Activated T-cell treated with anti-CD3 and anti-CD28 coated beads for 48 hours (primary cell): ENCODE measurements at places on chromosomes 7 and 10.

DNA sequence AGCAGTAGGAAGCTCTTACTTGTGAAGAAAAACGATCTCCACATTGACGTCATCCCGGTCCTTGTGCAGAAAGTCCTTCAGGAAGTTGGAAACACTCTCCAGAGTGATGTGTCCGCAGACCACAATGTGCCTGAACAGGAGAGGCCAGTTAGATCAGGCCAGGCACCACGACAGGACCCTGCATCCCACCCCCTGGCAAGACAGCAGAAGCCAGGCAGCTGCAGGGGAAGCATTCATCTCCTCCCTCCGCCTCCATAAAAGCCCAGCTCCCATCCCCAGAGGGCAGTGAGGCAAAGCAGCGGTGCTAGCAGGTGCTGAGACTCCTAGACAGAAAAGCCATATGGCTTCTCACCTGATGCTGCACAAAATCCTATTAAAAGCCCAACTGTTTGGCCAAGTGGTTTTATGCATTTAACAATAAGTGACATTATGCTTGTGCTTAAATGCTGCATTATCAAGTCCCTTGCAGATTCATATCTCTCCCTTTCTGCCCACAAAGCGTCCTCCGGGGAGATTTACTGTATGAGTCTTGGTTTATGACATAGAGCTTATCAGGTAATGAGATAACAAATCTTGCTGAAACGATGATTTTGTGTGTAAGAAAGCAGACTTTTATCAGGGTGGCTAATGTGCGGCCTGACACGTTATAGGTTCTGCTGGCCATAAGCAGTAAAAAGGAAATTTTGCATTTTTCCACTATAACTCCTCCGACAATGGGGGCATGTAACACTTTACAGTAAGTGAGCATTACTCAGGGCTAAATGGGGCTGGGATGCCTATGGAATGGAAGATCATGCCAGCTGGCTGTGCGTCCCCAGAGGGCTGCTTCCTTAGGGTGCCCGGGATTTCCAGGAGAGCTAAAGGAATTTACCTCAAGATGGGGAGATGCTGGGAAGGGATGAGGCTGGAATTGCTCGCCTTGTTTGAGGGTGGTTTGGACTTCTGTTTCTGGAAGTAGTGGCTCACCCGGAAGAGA, 546.9 kb downstream of the KCNMA1 start:
- no peak for DNase-seq

- DNase-seq: no peak
Observed at GRCh38 chr7:122965306-122965705, 30.2 kb downstream of the TAS2R16 start.

- no peak for DNase-seq
Observed at GRCh38 chr7:108614896-108615295, 45.2 kb downstream of the DNAJB9 start.

DNA sequence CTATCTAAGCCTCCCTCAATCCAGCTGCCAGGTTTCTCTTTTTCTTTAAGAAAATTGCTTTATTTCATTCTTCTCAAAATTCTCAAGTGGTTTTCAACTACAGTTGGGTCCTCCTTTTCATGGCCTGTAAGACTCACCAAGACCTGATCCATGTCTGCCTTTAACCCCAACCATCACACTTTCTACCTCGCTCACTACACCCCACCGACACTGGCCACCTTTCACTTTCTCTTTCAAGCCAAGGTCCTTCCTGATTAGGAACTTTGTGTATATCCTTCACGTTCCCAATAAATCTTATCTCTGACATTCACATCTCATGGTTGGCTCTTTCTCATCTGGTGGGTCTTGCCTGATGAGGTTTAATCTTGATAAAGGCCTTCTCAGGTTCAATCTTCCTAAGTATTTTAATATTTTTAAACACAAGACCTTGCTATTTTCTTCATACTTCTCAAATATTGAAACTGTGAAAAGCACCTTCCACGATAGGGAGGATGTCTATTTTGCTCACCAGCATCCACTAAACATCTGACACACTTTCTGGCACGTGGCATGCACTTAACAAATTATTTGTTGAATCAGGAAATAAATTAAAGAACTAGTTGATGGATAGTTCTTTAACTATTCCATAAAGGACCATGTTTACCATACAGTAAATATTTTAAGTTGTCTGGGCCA, 624.8 kb downstream of the GRID1 start:
- no peak for DNase-seq

DNA sequence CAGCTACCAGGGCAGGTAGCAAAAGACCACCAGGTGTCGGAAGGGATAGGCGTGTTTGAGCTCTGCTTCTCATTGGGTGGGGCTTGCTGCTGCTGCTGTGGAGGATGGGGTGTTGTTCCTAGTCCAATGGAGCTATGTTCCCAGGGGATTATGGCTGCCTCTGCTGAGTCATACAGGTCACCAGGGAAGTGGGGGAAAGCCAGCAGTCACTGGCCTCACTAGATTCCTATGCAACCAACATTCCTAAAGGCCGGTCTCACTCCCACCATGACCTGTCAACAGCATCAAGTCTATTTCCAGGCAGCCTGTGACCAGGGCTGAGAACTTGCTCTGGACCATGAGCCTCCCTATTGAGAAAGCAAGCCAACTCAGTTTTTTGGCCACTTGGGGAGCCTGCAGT, 1160.8 kb downstream of the REEP3 start:
- DNase-seq: no peak

GRCh38 chr7:116501425-116502167, 2.1 kb downstream of the CAV2 start:
- no peak for DNase-seq

- no peak for DNase-seq
Observed at GRCh38 chr7:159035571-159036073, 109.0 kb downstream of the VIPR2 start.

- DNase-seq: no peak
Observed at GRCh38 chr10:75407224-75407712, 5.7 kb upstream of the ZNF503 start.

GRCh38 chr7:85413718-85414117, 226.9 kb upstream of the SEMA3D start:
- no peak for DNase-seq

DNA sequence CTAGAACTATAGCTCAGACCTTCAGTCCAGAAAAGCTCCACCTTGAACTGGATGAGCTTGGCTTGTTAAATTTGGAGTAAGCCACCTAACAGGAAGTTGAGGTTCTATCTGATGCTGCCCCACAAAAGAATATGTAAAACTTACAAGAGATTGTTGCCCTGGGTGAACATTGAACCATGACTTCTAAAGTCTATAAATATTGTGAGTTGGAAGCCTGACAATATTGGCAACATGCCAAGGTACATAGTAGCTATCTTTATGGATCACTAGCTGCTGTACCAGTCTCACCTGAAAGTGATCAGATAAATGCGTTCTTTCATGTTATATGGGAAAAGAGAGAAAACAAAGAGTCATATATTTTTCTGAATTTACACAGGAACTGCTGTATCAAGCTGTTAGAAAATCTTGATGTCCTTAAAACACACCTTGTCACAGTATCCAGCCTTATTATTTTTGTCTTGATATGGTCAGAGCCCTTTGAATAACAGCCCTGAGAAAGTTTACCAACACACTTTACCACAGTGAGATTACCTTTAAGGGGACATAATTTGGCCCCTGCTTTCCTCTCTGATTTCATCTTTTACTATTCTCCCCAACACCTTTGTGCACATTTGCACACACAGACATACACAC, 92.0 kb downstream of the LSMEM1 start:
- no peak for DNase-seq

DNA sequence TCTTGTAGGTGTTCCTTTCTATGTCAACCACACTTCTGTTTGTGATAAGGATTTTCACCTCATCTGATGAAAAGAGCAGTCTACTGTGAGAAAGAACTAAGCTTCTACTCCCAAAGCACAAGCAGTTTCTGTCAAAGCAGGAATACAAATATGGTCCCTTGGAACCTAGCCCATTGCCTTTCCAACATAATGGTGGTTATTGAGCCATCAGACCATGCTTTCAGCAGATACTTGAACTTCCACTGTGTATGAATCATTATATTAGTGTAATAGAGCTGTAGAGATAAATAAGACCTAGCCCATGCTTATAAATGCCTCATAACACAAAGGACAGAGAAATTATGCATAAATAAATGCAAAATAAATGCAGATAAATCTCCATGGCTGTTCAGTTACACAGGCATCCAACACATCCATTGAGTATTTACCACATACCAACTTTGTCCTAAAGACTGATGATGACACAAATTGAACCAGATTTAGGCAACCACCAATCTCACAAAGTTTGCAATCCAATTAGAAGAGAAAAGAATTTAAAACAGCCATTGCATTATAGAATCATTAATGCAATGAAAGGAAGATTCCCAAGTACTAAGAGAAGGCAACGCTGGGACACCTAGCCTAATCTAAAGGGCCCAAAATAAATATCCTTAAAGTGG, 729.4 kb upstream of the C7orf33 start:
- DNase-seq: no peak

DNA sequence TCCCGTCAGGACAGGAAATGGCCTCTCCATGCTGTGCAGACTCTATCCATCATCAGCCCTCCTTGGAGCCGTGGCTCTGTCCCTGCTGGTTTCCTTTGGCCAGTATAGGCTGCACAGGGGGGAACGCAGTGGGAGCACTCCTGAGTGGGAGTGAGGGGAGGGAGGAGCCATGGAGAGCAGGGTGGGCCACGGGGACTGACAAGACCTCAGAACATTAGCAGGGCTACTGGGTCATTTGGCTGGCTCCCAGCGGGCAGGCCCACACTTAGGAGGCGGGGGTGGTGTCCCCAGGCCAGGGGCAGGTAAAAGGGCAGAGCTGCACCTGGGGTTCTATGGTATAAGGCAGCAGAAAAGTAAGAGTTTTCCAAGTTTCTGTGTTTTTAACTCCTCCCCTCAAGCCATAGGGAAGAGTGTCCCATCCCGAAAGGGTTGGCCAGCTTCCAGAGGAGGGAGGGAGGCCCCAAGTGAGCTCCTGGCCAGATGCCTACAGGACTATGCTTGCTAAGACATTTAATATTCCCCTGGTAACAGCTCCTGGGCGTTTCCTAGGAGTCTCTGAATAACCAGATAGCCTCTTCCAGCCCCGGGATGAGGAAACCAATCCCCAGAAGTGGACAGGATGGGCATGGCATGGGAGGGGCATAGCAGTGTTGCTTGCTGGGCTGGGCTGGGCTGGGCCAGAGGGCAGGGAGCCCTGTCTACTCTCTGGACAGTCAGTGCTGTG, 5.5 kb upstream of the OPN4 start:
- no peak for DNase-seq

DNA sequence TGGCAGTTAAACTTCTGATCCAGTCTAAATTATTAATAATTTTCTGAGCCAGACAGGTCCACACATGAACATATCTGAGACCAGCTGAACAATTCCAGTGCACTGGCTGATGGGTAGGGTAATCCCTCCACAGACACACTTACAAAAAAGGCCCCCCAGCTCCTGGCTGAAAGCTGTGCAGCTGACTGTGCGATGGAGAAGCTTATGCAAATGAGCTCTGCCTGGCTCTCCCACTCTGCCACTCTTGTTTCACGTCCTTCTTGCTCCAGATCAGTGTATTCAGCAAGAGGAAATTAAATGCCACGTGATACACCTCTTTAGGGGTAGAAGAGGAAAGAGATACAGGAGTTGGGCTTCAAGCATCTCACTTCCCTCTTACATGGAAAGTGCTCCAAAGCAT, 76.4 kb upstream of the FEZF1 start:
- no peak for DNase-seq
